Glutamatergic neuron (in vitro differentiated cells): ENCODE measurements at places on chromosomes 3 and 15. TPM values are rescaled to one million over a fixed set of nuclear protein-coding genes. Genes with fewer than 3 reads are reported as not detected.

WDR6 gene
- total RNA-seq, result 236 TPM

TMEM108 gene
- 9.0 TPM for total RNA-seq

ATP2B2 gene
- 31.2 TPM for total RNA-seq

ANKUB1 gene
- total RNA-seq, result not detected

GRCh38 chr3:138434276-138434874, at the start of gene ESYT3:
Gene ESYT3, plus strand, starts transcription at chr3:138434616. Its CDS starts 183 bp downstream, at chr3:138434799.
- DNase-seq, result peak; percentile 56

DNA sequence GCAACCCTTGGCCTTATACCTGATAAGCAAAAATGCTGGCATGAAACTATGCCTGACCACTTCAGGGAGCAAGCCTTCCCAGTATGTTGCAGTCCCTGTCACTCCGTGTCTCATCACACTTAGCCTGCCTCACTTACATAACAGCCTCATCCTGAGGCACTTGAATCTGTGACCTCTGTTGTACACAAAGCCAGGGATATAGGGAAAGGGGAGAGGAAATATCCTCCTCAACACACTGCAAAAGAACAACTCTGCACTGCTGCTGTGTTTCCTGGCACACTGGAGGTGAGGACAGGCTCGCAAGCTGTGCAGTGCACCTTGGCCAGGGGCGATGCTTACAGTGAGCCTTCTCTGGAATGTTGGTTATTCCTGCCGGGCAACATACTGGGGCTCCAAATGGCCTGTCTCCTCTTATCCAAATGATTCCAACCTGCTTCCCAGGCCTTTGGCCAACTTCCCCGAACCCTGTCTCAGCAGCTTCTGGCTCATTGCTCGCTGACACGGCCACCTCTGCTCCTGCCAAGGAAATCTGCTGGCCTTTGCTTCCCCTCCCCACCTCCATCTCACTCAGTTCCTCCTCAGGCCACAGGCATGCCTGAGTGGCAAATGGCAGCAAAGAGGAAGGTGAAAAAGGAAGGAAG, 109.2 kb downstream of the CD47 start:
- DNase-seq, result no peak

DNA sequence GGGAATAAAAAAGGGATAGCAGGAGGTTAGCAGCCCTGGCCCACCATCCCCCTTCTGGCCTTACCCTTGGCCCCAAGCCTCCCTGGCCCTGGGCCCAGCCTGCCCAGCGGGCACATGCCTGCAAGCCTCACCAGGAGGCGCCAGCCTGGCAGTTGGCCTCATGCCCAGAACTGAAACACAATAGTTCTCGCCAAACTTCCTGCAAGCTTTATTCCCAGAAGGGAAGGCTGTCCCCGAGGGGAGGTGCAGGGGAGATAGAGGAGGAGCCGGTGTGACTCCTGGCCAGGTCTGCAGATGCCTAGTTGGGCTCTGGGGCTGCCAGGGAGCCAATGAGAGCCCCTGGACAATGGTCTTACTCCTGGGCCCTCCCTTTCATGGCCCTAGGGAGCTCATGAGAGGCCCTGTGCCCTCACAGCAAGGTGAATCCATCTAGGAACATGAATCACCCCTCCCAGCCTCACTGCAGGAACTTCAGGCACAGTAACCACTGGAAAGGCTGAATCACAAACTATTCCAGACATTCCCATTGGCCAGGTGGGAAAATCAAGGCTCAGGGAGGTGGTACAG, 4.0 kb downstream of the CCDC33 start:
- DNase-seq, result no peak

DNA sequence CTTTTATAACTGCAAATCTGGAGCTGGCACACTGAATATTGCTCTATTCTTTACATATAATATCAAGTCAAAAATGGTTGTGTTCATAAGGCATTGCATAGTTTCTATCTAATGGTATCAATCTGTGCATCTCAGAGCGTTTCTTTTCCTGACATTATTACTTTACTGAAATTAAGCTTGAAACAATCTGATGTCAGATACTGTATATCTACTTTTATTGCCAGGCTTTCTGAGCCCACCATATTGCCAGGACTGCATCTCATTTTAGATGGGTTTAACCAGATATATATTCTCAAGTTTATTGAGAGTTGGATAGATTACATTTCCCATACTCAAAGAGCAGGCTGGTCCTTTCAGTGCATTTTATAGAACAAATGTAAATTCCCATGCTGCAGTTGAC, 122.7 kb upstream of the MEIS2 start:
- DNase-seq, result no peak

GRCh38 chr3:131107637-131108433, 81.2 kb downstream of the NEK11 start:
- no peak for DNase-seq

- DNase-seq, result no peak
These were observed 30.7 kb upstream of the DUSP7 start for GRCh38 chr3:52086976-52087663.

DNA sequence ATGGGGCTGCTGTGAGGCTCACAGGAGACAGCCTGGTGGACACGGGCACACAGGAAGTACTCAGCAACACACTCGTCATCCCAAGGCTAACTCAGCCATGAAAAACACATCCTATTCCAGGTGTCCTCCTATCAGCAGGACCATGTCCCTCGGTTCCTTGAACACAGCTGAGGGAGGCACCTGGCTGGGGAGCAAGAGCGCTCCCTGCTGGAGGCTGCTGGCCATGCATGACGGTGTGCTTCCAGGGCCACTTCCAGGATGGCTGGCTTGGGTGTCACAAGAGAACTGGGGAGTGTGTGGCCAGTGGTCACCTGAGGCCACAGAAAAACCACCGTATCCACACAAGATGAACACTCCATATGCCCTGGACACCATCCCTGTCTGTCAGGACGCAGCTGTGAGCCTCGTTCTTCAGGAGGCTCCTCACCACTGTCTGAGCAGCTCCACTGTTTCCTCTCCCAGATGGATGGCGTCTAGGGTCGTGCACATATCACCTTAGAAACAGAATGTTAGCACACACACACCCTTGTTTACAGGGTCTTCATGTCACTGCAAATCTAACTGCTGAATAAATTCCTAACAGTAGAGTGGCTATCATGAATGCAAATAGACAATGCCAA, 31.0 kb downstream of the POC1A start:
- DNase-seq, result peak; percentile 80

GRCh38 chr3:171335559-171335958, 124.6 kb downstream of the TNIK start:
- DNase-seq, result no peak
